ENCODE measurements at places on chromosomes 16 and 17.

- DNase-seq: no peak
These were observed 115.6 kb upstream of the CDH5 start for GRCh38 chr16:66250686-66251431.

- DNase-seq: no peak
These were observed 14.4 kb upstream of the ATP2A3 start for GRCh38 chr17:3978421-3979289.

GRCh38 chr16:66444049-66444481 is 17.0 kb downstream of the BEAN1 start:
- DNase-seq: no peak

DNA sequence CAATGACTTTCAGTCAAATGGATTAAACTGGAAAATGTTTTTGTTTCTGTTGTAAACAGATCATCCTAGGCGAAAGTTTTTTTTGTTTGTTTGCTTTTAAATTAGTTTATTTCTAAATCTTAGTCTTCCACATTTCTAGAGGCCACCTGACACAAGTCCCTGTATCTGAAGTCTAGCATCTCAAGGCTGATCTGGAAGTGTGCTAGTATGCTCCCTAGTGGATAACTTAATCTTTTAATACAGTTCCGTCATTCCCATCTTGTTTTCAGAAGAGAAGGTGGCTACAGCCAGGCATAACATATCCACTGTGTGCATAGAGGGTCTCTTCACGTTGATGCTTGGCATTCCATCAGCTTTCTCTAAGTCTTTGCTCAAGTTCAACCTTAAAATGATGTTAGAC is 7.6 kb downstream of the IFT20 start:
- no peak for DNase-seq

- DNase-seq: no peak
These were observed 144.8 kb downstream of the KCNJ2 start for GRCh38 chr17:70314096-70314495.

GRCh38 chr16:73311857-73312723 is 264.2 kb upstream of the ZFHX3 start:
- no peak for DNase-seq

DNA sequence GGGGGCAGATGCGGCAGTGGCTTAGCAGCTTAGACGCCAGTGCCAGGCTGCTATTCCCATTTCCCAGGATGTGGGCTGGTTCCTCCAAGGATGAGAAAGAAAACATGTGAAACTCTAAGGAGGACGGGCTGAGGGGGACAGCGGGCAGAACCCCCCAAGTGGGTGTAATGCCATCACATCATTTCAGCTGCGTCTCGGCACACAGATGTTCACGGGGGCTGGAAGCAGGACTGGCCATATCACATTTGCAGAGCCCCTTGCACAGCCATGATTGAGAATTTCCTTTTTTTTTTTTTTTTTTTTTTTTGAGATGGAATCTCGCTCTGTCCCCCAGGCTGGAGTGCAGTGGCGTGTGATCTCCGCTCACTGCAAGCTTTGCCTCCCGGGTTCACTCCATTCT is 15.3 kb upstream of the GINS2 start:
- DNase-seq: no peak

DNA sequence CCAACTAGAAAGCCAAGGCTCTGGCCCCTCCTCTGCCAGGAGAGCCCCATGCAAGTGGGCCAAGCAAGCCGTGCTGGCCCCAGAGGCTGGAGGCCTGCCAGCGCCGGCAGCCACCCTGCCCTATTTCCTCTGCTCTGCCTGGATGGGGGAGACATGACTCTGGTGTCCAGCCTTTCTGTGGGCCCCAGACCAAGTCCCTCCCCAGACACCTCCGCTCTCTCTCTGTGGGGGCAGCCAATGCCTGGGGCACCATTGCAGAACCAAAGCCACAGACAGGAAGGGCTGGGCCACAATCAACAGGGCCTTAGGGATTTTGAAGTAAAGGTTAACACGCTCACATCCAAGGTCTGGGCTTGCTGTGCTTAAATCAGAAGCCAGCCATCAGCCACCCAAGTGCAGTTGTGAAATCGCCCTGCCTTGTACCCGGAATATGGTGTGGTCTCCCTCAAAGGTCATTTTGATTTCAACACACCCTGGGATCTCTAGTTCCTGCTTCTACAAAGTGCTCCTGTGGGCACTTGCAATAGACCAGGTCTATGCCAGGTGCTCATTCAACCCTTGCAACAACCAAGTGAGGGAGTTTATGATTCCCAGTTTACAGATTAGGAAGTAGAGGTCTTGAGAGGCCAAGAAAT is 63.5 kb upstream of the TEX2 start:
- no peak for DNase-seq

- no peak for DNase-seq
These were observed 54.7 kb downstream of the SLC6A2 start for GRCh38 chr16:55710466-55710865.

DNA sequence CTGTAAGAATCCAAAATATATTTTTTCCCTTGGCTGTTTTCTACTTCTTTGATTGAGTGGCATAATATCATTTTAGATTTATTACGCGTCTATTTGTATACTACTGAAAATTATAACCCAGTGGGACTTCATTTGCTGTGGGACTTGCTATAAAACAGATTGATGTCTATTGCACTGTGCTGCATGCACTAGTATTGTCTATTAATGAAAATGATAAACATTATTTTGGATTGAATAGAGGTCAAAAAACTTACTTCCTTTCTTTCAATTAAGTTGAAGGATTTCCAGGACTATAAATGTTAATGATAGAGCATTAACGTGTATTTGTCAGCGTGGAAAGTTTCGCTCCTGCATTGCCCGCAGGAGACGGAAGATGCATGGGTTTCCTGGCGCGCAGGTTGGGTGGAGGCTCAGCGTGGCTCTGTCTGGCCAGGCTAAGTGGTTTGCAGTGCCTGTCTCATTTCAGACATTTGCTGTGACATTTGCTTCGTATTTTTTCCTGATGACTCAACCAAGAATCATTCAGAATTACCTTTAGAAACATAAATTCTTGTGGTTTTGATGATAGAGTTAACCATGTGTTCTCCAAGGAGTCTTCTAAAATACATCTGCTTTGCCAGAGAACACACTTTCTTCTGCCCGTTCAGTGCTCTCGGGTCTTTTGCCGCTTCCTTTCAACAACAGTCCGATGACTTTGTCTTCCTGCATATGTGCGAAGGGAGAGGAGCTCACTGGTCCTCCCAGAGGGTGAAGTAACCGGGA is 216.7 kb downstream of the RPTOR start:
- peak; percentile 34 for DNase-seq

DNA sequence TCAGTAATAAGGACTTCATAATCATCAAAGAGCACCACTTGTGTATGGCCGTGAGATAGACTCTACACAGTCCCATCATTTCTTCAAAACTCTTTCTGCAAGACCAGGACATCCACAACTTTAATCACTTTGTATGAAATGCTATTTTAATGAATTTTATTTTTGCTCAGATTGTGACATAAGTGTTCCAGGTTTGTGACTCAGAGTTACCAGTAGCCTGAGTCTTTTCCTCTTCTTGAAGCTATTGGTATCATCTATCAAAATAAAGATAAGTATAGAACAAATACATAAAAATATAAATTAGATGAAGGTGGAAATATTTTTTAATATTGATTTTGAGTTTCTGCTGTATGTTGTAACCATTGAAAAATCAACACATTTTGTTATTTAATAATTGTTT is 16.6 kb upstream of the VWA3A start:
- no peak for DNase-seq

- DNase-seq: peak; percentile 61
These were observed 18.5 kb upstream of the NAGLU start for GRCh38 chr17:42517516-42517915.

- DNase-seq: no peak
These were observed 101.5 kb downstream of the CLEC16A start for GRCh38 chr16:11045846-11046245.

DNA sequence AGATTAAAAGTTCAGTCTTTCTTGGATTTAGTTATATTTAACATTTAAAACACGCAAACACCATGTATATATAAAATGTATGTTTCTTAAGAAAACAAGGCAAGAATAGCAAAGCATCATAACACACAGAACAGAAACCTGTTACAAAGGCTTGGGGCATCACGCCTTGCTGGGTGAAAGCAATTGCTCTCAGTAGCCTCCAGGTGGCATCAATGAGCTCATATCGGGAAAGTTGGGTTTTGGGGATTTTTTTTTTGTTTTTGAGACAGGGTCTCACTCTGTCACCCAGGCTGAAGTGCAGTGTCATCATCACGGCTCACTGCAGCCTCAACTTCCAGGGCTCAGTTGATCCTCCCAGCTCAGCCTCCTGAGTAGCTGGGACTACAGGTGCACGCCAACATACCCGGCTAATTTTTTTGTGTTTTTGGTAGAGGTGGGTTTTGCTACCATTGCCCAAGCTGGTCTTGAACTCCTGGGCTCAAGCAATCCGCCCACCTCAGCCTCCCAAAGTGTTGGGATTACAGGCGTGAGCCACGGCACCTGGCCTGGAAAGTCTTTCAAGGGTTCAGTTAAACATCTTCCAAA is 56.9 kb downstream of the CYB5D2 start:
- no peak for DNase-seq

- no peak for DNase-seq
These were observed 23.4 kb downstream of the RBBP6 start for GRCh38 chr16:24562811-24563210.

GRCh38 chr16:89540557-89540956 is 19.9 kb upstream of the RPL13 start:
- DNase-seq: no peak

- DNase-seq: no peak
These were observed 14.5 kb downstream of the TUBG1 start for GRCh38 chr17:42623732-42624596.
